Myocyte (in vitro differentiated cells): ENCODE measurements at places on chromosomes 1 and 21.

GRCh38 chr1:232662910-232663309 lies 33.0 kb upstream of the SIPA1L2 start:
- peak; percentile 69 for DNase-seq

DNA sequence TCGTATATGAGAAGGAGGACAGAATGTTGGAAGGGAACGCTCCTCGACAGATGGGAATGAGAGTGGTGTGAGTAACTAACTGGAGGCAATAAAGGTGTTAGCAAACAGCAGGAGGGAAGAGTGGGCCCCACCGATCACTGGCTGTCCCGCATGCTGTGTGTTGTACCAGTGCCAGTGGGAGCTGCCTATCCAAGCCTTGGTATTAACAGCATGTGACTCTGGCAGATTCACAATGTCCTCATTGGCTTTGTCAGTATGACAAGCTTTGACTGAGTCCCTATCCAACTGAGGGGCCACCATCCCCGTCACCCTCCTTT lies 188.3 kb downstream of the NRIP1 start:
- DNase-seq: no peak

DNA sequence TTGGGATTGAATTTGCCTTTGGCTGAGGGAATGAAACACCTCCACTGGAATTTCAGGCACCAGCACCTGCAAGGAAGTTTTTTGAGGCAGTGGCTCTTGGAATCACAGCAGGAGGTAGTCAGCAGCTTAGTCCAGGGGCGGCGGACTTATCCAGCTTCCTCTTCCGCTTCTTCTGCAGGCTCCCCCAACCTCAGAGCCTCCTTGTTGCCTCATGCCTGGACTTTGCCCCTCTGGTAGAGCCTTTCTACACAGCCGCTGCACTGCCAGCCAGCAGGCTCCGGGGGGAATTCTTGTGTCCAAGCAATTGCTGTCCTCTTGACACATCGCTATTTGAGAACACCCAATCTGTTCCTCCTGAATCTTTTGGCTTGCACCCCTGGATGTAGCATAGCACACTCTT lies 4.4 kb upstream of the RHEX start:
- DNase-seq: no peak

DNA sequence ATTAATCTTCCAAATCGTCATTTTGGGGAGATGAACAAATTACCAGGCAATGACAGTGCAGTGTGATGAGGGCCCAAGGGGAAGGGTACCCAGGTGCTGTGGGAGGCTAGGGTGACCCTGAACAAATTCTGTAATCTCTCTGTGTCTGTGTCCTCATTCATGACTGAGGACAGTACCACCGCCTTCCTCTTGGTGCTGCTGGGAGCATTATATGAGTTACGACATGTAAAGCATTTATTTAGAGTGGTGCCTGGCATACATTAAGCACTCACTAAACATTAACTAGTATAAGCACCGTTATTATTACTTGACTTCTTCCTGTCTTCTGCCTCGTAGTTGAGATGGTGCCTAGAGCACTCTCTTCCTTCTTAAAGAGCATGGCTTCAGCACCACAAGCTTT lies 468.2 kb upstream of the VAMP3 start:
- no peak for DNase-seq

DNA sequence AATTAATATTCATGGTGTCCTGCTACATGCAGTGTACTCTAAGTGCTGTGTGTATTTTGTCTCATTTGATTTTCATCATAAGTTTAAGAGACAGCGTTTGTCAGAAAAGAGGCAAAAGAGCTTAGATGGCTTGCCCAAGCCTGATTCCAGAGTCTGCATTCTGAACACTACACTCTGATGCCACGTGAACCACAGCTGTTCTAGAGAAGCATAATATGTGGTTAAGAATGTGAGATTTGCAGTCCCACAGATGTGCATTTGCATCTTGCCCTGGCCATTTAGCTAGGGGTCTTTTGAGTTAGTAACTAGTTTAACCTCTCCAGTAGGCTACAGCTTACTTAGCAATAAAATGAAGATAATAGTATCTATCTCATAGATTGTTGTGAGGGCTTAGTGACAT lies 9.2 kb upstream of the GADD45A start:
- peak; percentile 78 for DNase-seq

- no peak for DNase-seq
Measured at GRCh38 chr1:119729044-119729443, 17.3 kb downstream of the PHGDH start.

DNA sequence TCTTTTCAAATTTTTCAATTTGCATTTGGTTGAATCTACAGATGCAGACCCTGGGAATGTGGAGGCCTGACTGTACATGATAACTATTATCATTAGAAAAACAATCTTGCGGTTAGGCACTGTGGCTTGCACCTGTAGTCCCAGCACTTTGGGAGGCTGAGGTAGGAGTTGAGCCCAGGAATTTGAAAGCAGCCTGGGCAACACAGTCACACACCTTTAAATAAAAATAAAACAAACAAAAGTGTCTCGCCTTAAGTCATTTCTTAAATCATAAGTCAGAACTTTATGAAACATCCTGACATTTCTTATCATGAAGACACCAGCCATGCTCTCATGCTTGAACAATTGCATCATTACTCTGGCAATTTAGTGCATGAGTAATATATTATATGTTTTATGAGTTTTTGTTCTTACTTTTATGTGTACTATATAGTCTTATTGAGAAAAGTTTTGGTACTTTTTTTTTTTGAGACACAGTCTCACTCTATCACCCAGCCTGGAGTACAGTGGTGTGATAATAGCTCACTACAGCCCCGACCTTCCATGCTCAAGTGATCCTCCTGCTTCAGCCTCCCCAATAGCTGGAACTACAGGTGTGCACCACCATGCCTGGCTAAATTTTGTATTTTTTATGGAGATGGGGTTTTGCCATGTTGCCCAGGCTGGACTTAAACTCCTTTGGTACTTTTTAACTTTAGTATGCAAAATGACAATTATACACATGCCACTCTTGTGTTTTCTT lies 7.8 kb downstream of the TBX19 start:
- no peak for DNase-seq

DNA sequence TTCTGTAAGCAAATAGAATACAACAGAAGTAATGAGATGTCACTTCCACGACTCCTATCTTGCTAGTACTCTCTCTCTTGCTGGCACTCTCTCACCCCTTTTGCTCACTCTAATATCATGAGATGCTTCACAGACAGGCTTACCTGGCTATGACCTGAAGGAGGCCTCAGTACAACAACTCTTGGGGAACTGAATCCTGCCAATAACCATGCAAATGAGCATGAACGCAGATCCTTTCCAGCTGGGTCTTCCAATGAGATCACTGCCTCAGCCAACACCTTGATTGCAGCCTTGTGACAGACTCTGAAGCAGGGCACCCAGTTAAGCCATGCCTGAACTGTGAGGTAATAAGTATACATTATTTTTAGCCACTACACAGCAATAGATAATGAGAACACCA lies 53.1 kb upstream of the ADAR start:
- DNase-seq: no peak
